Immature natural killer cell (primary cell): ENCODE measurements at places on chromosomes 5 and 9. TPM values are rescaled to one million over a fixed set of nuclear protein-coding genes. Genes with fewer than 3 reads are reported as not detected.

- DNase-seq: no peak
These were observed 60.7 kb downstream of the SLC1A1 start for GRCh38 chr9:4550777-4551484.

DNA sequence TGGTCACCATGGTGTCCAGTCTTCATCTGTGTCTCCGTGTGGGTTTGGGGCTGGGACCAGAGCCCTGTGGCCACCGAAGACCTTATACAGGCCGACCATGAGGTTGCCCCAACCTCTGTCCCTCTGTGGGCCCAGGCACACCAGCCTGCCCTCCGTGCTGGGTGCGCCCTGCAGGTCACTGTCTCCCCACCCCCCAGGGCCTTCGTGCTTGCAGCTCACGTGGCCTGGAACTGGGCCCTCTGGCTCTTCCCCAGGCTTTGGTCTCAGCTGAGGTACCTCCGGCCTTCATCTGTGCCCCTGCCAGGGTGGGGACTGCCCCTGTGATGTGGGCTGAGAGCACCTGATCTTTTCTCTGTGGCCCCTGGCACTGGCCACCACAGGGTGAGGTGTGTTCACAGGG is 92.1 kb downstream of the RXRA start:
- no peak for DNase-seq

- no peak for DNase-seq
These were observed 32.3 kb downstream of the UBQLN1 start for GRCh38 chr9:83675466-83675865.

DNA sequence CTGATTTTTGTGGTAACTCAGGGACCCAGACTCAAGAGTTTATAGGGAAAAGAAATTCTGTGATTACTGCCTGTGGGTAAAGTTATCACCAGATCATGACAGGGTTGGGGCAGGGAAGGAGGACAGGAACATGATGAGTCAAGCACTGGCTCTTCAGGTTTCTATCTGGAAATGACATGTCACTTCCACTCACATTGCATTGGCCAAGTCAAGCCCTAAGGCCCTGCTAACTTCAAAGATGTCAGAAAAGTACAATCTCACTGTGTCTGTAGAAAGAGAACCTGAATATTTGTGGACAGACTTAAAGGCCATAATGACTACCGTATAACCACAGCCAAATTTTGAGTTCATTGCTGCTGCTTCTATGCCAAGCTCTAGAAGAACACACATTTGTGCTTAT is 187.7 kb downstream of the TLE4 start:
- no peak for DNase-seq

DNA sequence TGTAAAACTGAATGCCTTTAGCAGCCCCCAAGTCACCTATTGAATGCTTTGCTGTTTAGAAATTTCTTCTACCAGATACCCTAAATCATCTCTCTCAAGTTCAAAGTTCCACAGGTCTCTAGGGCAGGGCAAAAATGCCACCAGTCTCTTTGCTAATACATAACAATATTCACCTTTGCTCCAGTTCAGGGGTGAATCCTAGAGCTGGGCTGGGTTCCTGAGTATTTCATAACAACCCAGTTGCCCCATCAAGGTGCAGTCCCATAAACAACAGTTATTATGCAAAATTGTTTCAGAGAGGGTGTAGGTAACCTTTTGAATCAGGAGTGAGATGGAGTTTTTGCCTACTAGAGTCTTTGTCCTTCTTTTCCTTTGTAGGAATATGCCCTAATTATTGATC is 19.0 kb upstream of the C1QTNF3 start:
- DNase-seq: no peak

DNA sequence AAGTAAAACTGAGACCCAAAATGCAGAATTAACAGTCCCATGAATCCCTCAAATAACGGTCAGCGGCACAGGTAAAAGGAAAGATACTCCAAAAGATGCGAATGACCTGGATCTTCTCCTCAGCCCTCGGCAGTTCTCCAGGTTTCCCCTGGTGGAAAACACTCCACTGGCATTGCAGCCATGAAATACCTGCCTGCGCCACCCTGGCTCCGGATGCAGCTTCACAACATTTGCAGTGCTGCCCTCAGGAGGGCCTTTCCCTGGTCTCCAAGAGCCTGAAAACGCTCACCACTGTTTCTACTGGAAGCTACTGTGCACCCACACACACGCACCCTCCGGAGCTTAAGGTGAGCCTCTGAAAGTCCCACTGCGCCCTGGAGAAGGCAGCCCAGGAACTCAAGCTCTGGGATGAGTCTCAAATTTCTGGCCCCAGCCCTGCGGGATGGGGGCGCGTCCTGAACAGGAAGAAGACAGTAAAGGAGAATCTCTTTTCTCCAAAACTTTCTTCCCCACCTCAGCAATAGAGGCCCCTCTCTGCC is 612 bp downstream of the UGT3A2 start:
- DNase-seq: no peak

DNA sequence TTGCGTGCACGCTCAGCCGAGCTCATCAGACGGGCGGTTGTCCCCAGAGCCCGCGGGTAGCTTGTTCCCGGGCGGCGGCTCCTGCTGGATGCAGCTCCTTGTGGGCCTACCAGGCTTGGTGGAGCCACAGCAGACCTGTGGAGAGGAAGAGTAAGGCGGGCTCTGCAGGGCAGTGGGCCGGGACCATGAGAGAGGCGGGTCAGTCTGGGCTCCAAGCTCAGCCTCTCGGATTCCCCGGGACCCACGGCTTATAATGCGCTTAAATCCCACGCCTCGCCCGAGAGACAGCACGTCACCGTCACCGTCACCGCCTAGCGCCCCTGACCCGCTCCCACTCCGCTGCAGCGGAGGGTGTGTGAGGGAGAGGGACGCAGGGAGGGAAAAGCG is 1.9 kb upstream of the ANKRD18A start:
- no peak for DNase-seq

The CTNND2 gene
- not detected for polyA plus RNA-seq

DNA sequence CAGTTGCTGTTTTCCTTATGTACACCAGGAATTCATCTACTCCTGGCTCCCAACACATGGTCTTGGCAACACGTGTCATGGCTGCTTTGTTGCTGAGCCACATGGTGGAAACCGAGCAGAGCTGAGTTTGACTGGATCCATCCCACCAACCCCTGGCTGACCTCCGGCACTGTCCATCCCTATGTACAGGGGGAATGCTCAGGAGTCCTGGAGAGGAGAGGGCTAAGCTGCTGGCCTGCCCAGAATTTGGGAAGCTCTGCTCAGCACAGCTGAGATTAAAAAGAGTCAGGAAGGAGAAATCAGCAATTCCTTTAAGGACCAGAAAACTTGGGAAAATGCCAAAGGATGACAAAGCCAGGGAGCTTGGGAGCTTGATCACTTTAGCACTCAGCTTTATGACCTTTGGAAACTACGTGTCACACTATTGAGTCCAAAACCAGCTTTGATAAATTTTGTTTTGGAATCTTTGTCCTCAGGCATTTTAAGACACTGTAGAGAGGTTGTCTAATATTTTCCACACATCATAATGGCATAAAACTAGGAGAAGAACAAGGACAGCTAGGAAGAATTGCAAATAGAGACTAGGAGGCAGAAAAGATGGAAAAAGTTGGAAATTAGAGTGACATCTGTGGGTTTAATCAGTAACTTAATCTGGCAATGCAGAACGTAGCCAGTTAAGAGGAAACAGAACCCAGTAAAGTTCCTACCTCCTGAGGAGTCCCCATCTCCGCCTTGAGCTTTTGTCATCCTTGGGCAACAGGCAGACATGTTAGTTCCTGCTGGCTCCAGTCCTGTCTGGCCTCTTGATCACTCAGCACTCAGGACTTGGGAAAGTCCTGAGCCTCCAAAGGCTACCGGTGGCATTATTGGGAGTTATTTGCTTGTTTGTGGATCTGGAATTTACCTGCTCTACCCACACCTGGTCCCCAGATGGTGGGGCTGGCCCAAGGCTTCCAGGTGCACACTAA is 62.5 kb upstream of the PLPP1 start:
- DNase-seq: no peak

GRCh38 chr5:155651-156410 is 35.5 kb upstream of the LRRC14B start:
- DNase-seq: no peak

DNA sequence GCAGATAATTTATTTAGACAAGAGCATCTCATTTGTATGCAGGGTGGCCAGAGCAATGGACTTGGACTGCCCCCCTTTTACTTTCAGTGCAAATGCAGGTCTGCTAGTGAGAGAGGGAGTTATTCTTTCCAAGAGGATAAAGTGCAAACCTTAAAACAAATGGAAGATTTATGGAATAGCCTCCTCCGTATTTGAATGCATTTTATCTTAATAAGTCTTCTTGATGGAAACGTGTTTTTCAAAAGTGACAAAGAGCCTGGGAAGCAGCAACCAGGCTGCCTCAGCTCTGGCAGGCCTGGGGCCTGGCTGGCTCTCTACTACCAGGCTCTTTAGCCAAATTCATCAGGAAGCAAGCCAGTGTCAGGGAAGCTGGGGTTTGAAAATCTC is 6.8 kb downstream of the NR2F1 start:
- no peak for DNase-seq

- DNase-seq: no peak
These were observed 272.3 kb upstream of the WWC1 start for GRCh38 chr5:168019143-168019542.

GRCh38 chr9:137301081-137301947 is 757 bp downstream of the NRARP start:
- DNase-seq: no peak

- no peak for DNase-seq
These were observed 69.7 kb upstream of the SH3GL2 start for GRCh38 chr9:17509151-17509550.

The SLC45A2 gene
- not detected for polyA plus RNA-seq

The LCN15 gene
- not detected for polyA plus RNA-seq

DNA sequence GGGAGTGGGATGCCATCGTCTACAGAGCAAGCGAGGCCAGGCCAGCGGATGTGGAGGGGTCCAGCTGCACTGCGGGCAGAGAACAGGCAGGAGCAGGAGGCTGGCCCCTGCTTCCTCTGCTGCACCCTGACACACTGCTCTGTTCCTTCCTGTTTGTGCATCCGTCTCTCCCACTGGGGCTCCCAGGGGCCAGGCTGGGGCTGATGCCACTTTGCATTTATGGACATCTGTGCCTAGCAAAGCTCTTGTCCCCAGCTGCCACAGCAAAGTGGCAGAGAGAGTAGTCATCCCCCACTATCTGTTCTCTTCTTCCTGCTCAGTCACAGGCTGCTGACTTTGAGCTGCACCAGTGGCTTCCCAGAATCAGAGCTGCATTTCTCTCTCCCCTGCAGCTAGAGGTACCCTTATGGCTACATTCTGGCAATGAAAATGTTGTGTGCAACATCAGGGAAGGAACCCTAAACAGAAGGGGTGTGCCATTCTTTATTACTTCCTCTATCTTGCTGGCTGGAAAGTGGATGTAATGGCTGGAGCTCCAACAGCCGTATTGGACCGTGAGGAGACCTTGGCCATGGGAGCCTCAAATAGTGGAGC is 4.2 kb upstream of the NINJ1 start:
- no peak for DNase-seq

DNA sequence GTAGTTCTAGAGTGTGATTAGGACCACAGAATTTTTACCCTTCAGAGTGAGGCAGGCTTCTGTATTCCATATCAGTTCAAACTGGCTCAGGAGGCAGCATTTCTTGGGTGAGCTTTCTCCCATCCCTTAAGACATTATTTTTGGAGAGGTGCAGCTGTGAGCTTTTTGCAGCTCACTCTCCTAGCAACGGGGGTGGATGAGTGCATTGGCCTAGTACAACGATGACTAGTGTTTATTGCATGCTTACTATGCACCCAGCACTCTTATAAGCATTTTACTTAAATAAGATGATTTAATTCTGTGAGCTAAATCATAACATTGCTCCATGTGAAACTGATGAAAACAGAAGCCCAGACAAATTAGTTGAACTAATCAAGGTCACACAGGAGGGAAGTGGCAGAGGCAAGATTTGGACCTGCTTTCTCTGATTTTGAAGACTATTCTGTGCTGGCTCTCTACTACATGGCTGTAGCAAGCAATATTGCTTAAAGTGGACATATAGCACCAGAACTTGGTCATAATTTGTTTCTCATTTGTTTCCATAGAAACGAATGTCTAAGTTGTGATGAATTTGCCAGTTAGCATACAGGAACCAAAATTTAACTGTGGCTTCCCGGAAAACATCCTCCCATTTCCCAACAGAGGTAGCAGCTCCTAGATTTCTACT is 372.1 kb upstream of the RIOK2 start:
- DNase-seq: no peak

DNA sequence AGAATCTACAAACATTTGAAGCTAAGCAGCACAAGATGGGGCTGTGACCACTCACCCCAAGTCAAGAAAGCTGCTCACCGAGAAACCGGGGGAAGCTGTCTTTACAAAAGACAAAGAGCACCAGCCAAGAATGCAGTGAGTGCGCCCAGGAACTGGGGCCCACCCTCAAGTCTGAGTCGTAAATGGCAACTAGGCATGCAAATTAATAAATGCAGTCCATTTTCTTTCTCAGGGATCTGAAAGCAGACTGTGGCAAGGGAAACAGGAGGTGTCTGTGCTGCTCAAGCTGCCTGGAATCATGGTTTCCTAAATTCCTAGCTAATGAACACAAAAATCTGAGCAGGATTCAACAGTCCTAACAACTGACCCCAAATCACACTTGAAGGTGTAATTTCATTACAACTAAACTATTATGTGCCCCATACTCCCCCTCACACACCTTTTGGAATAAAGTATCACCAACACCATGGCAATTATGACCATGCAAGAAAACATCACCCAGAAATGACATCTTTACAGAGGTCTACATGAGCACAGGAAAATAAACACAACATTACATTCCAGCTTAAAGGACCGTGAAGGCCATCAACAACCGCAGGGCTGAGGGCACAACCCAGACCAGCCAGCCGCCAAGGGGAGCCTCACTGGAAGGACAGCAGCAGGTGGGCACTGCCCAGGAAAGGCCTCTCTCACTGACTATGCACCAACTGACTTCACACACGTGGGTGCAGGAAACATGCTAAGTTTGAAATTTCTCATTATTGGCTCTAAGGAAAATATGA is 17.6 kb downstream of the NSUN2 start:
- no peak for DNase-seq

DNA sequence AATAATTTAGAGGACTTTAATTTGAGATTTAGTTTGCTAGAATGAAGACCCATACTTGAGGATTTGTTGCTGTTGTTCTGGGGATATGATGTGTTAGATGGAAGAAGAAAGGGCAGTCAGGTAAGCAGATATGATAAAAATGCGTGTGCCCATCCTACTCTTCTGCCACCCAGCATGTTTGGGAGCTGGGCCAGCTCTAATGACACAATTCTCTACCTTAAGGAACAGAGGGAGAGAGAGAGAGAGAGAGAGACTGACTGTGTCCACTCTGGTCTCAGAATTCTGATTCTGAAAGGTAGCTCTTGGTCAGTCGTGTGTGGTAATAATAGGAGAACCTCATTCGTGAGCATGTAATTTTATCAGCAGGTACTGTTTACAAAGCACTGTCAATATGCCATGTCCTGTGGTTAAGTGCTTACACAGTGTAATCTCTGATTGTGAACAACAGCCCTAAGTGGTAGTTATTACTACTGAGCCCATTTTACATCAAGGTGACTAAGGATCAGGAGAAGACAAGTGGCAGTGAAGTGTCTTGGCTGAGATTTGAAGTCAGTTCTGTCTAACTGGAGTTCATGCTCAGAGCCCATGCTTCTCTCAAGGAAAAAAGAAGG is 307.4 kb upstream of the SEMA6A start:
- no peak for DNase-seq
